ENCODE measurements at places on chromosomes 6 and 20.
A peak's percentile ranks its signal among the peaks of the same experiment; 100 is the strongest.

DNA sequence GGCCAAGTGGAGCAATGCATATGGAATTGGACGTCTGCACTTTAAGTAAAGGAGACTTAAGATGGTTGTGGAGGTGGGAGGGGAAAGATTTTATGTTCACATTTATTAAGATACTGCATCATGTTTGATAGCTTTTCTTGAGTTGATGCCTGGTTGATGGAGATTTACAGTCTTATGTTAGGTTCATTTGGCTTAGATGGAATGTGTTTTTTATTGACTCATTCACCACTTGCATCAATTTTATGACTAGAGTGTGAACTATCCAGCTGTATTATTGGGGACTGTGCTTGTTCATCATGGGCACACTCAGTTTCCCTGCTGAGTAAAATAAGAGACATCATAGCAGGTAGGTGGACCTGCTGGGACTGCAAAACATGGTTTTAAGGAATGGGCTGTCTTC is 91.2 kb upstream of the SCP2D1 start:
- no peak for DNase-seq

GRCh38 chr6:518218-518617 is 126.7 kb downstream of the IRF4 start:
- DNase-seq = no peak

- no peak for DNase-seq
Measured at GRCh38 chr6:139536751-139537617, 162.5 kb upstream of the CITED2 start.

- no peak for DNase-seq
Measured at GRCh38 chr20:36304786-36305495, 1.2 kb upstream of the DLGAP4 start.

DNA sequence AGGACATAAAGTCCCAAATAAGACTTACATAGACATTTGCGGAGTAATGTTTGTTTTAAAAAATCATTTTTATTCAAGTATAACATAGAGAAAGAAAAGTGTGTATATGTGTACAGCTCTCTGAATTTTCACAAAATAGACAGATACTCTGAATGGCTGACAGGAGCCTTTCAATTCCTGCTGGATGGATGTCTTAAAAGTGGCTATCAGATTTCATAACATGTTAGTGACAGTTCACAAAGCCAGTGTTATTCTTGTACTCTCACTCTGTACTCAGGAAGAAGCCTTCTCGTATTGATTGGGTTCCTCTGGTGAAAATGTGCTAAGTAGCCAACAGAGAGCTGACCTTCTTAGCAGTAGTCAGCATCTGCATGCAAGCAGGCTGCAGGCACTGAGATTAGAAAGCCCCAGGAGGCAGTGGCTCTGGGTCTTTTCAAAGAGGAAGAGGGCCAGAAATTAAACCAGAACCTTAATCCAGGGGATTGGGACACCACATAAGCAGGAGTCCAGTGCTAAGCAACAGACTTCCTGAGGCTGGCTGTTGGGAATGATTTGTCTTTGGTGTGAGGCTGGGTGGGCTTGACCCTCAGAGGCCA is 19.7 kb downstream of the SLC17A4 start:
- DNase-seq = no peak

GRCh38 chr6:108453601-108454185 is 107.0 kb upstream of the FOXO3 start:
- DNase-seq = no peak

DNA sequence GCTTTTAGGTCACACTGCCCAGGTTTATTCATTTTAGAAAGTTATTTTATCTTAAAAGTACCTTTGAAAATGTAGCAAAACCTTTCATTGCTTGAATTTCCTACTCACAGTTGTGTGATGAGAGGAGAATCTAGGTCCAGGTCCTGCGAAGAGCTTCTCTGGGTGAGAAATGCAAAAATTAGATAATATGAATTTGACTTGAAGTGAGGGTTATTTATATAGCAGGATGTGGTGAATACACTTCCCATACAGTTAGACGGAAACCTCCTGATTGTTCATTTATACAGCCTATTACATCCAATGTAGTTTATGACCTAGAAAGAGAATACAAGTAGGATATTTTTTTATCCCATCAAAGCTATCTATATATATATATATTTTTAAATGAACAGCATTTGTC is 30.5 kb downstream of the CDKAL1 start:
- no peak for DNase-seq

GRCh38 chr6:75196081-75196687 is 9.7 kb downstream of the COL12A1 start:
- DNase-seq = no peak

DNA sequence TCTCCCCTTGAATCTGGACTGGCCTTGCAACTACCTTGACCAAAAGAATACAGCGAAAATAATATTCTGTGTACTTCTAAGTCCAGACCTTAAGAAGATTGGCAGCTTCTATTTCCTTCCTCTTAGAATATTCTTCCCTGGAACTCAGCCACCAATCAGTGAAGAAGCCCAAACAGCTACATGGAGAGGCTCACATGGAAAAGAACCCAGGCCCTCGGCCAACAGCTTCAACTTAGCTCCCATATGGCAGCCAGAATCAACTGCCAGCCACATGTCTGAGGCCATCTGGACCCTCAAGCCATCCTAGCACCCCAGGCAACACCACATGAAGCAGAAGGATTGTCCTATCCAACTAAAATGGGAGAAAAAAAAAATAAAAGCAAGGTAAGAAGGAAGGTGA is 178.8 kb downstream of the IBTK start:
- DNase-seq = no peak

GRCh38 chr6:4322846-4323309 is 187.5 kb upstream of the ECI2 start:
- DNase-seq = no peak

DNA sequence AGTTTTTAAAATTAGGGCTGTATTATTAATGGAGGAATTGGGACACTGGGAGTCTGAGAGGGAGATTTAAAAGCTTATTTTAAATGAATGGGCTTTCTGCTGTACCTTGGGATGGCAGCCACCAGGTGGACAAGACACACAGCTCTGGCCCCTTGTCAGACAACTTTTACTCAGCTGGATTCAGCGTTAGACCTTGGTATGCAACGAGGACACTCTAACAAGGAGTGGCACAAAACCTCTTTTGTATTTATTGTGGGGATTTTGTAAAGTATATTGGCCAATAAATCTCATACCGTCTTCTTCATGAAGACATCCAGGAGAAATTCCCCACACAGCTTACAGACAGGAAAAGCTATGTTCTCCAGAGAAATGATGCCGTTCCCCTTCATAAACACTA is 105.7 kb downstream of the LCA5 start:
- DNase-seq = no peak

DNA sequence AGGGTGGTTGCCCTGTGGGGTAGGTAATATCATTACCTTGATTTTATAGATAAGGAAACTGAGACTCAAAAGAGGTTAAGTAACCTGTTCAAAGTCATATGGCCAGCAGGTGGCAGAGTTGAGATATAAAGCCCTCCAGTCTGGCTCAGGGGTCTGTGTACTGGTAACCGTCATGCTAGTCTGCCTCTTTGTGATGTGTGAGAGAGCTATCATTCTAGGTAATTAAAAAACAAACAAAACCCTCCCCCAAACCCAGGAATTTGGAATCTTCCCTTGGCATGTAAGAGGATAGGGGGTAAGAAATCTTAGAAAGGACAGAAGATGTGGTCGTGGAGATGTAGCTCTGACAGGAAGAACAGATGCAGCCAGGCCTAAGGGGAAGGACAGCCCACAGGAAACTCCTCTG is 206.0 kb downstream of the CDC5L start:
- DNase-seq = peak; percentile 42

Data from CD4-positive, alpha-beta T cell treated with Interleukin-15 for 4 hours (primary cell).